CMK (cell line): ENCODE measurements at places on chromosomes 16 and 17.

- no peak for DNase-seq
Measured at GRCh38 chr16:1907226-1907860, 10.9 kb downstream of the HS3ST6 start.

GRCh38 chr17:33205552-33205951, 87.5 kb downstream of the ASIC2 start:
- no peak for DNase-seq

GRCh38 chr17:70896843-70897242, 727.5 kb downstream of the KCNJ2 start:
- no peak for DNase-seq

DNA sequence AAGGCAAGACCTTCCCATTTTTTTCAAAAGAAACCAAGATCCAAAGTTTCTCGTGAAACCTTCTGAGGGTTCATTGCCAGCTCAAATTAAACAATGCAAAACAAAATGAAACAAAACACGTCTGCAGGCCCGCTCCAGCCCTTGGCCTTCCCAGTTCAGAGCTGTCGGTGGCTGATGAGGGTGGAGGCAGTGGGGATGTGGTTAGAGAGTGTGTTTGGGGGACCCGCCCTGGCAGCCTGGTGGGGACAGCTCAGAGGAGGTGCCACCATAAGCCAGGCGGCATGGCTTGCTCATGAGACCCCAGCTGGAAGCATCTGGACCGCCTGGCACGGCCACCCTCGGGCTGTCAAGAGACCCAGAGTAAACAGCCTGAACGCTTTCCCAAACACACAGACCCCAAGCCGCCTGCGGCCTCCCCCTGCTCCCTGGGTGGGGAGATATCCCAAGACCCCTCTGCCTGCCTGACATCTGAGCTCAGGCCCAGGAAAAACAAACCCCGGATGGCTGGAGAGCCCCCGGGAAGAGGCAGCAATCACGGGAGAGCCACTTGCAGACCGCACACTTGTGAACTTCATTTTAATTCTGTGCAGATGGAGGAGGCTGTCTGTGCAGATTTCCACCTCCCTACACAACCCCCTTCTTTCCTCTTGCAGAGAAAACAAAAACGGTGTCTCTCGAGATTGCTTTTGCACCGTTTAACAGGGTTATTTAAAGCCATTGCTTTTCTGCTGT, 35.4 kb upstream of the LITAF start:
- no peak for DNase-seq
